Epithelial cell of proximal tubule (primary cell): ENCODE measurements at places on chromosomes 7 and 10. TPM values are rescaled to one million over a fixed set of nuclear protein-coding genes. Genes with fewer than 3 reads are reported as not detected.

GRCh38 chr7:143286522-143286890 is 1.6 kb upstream of the CASP2 start:
- no peak for DNase-seq

- no peak for DNase-seq
Measured at GRCh38 chr10:125343118-125343925, 183.0 kb upstream of the CTBP2 start.

The LRIT1 gene
- not detected in 2 replicates for total RNA-seq

DNA sequence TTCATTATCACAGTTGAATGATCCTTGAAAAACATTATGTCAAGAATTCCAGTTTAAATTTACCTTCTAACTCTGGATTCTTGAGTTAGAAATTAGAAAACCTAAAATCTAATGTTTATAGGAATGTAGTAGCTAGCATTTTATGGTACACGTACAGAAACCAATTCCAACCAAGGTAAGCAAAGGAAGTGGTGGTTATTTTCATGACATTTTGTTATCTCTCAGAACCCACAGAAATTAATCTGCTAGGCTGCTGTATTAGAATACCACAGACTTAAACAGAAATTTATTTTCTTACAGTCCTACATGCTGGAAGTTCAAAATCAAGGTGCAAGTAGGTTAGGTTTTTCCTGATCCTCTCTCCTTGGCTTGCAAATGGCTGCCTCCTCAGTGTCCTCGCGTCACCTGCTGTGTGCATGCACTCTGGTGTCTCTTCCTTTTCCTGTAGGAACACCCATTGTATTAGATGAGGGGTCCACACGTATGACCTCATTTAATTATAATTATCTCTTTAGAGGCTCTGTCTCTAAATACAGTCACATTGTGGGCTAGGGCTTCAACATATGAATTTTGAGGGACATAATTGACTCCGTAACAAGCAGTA is 8.5 kb upstream of the CSTF2T start:
- no peak for DNase-seq

The SLC16A9 gene
- total RNA-seq, result 2.9 and 3.5 TPM in 2 replicates
